Left lung (tissue), 14 donors: ENCODE measurements at places on chromosomes 2 and 18. TPM values are rescaled to one million over a fixed set of nuclear protein-coding genes. Genes with fewer than 3 reads are reported as not detected.

- no peaks in the 10 kb centered on the region for H3K4me1 ChIP-seq
- no peak overlapping the region for H3K4me3 ChIP-seq
- H3K36me3 ChIP-seq, result no peaks in the 10 kb centered on the region
- no peak for DNase-seq
- no peak overlapping the region for H3K27ac ChIP-seq
Measured at GRCh38 chr2:156748221-156748620, 312.0 kb downstream of the GPD2 start.

- H3K4me1 ChIP-seq, result no peaks in the 10 kb centered on the region
- H3K27ac ChIP-seq, result no peak overlapping the region
Measured at GRCh38 chr2:120571015-120571728, 164.5 kb upstream of the GLI2 start.

DNA sequence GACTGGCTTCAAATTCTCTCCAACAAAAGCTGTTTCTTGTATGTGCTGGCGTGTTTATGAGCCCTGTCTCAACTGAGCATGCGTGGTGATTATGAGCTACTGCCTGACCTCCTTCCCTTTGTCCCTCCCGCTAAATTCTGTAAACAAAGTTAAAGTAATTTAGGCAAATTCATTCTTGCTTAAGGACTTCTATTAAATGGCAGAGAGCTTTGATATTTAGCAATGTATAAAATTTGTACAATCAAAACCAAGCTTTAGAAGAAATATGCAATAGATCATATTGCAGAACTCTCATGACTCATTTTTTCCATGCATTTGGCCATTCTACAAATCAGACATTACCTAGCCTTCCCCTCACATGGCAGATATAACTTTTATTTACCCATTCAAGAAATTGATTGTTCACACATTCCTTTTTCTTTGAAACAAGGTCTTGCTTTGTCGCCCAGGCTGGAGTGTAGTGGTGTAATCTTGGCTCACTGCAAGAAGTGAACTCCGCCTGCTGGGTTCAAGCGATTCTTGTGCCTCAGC, 18.2 kb downstream of the IGFBP2 start:
- DNase-seq, result no peak
- no peaks in the 10 kb centered on the region for H3K36me3 ChIP-seq
- no peak overlapping the region for H3K27ac ChIP-seq
- H3K4me3 ChIP-seq, result no peak overlapping the region
- no peaks in the 10 kb centered on the region for H3K4me1 ChIP-seq

Gene CERKL
- 0.41 TPM for total RNA-seq

DNA sequence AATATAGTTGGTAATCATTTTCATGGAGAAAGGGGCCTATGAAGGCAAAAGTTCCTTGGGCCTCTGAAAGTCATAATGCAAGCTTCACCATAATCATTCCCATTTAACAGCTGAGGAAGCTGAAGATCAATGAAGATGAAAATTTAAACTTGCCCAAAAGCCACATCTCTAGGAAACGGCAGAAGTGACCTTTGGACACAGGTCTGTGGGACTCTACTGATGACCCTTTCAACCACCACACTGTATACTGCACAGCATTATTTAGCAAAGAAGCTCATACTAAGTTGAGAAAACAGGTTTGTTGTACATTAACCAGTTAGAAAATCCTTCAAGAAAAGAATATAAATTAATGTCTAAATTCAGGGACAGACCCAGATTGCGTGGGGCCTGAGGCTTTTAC, 51.6 kb upstream of the ACTR3 start:
- H3K4me1 ChIP-seq, result no peaks in the 10 kb centered on the region
- no peak overlapping the region for H3K4me3 ChIP-seq
- no peak for DNase-seq

DNA sequence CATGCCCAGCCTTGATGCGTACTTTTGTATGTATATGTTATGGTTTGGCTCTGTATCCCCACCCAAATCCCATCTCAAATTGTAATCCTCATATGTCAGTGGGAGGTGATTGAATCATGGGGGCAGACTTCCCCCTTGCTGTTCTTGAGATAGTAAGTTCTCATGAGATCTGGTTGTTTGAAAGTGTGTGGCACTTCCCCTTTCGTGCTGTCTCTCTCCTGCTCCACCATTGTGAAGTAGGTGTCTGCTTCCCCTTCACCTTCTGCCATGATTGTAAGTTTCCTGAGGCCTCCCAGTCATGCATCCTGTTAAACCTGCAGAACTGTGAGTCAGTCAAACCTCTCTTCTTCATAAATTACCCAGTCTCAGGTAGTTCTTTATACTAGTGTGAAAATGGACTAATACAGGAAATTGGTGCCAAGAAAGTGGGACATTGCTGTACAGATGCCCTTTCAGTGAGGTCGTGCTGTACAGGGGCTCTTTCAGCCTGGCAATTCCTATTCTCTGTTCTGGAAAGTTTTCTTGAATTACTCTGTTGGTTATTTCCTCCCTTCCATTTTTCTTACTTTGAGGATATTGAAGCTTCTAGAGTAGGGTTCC, 38.2 kb downstream of the KCMF1 start:
- H3K27me3 ChIP-seq, result no peaks in the 10 kb centered on the region
- peaks cover 8% of the 10 kb centered on the region for H3K36me3 ChIP-seq
- H3K27ac ChIP-seq, result no peak overlapping the region
- H3K4me3 ChIP-seq, result no peak overlapping the region
- DNase-seq, result no peak
- H3K4me1 ChIP-seq, result peaks cover 66% of the 10 kb centered on the region
